ENCODE measurements at places on chromosomes 6 and 20.

DNA sequence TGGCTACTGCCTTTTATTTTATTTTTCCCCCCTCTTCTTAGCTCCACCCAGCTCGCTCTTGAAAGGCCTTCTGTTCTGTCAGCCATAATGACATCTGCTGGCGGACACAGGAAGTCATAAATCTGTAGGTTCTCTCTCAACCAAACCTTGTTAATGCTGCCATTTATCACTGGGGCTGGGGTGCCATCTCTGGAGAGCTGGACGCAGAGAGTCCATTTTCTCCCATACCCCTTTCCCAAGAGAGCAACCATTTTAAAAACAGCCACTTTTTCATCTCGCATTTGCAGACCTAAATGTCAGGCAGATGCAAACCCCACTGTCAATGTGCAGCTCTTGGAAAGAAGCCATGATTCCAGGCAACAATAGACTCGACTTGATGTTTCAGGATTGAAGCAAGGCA is 13.0 kb upstream of the TSHZ2 start:
- DNase-seq: no peak

- no peak for DNase-seq
Observed at GRCh38 chr20:35463455-35464300, 8.3 kb downstream of the CEP250 start.

GRCh38 chr20:23097636-23098580 is 11.8 kb upstream of the CD93 start:
- no peak for DNase-seq

DNA sequence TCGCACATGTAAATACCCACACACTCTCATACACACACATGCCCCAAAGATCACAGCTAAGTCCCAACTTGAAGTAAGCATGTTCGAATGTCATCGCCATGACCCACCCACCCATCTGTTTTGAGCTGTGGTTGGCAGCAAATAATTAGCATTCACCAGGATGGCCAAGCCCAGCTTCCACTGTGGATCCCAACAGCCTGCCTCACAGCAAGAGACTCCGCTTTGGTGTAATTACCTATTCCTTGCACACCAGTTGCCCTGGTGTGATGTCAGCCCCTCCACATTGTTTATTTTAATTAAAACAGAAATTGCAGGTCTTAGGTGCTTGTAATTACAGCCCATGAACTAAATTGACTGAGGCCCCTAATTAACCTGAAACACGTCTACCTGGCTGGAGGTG is 81.1 kb downstream of the MAFB start:
- DNase-seq: no peak

- no peak for DNase-seq
Observed at GRCh38 chr6:131769385-131770141, 38.3 kb upstream of the ENPP1 start.

DNA sequence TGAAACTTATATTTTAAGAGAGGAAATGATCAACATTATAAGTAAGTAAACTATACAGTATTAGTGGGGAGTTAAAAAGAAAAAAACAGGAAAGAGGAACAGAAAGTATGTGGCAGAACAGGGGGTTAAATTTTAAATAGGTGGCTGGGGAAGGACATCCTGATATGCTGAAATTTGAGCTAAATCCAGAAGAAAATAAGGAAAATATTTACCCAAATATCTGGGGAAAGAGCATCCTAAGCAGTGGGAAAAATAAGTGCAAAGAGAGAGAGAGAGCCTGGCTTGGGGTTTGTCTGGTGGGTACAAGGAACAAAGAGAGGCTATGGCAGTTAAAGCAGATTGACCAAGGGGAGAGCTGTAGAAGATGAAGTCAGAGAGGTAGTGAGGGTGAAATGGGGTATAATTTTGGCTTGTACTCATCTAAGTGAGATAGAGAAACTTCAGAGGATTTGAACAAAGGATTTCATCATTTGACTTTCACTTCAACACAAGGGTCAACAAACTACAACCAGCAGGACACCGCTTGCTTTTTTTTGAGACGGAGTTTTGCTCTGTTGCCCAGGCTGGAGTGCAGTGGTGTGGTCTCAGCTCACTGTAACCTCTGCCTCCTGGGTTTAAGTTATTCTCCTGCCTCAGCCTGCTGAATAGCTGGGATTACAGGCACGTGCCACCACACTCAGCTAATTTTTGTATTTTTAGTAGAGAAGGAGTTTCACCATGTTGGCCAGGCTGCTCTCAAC is 328.4 kb upstream of the CNR1 start:
- no peak for DNase-seq

DNA sequence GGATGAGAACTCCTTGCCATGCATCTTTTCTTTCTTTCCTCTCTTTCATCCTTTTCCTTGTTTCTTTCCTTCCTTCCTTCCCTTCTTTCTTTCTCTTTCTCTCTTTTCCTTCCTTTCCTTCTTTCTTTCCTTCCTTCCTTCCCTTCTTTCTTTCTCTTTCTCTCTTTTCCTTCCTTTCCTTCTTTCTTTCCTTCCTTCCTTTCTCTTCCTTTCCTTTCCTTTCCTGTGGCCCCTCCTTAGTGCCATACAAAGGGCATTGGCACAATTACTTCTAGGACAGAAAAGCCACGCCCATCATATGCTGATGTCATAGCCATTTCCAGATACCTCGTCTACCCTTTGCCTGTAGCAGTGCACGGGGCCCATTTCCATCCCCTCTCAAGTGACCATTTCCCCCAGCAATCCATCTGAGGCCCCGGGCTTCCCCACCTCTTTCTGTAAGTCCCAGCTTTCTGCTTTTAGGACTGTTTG is 2.2 kb upstream of the CENPB start:
- no peak for DNase-seq

DNA sequence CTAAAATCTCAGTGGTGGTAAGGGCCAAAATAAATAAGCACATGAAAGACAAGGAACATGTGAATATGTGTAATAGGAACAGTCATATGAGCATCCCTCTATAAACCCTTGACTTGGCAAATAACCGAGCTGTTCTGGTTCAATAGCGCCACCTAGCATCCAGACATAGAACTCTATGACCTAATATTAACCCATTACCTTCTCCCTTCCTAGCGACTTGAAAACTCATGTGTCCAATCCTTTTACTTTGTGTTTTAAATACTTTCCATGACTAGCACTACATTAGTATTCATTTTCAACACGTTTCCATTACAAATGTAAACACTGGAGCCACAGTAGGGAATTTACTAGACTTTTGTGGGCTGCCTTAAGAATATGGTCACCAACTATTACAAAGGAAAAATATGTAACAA is 279.7 kb downstream of the UST start:
- DNase-seq: no peak

- DNase-seq: no peak
Observed at GRCh38 chr6:71454056-71454455, 165.4 kb downstream of the OGFRL1 start.

- peak; percentile 65 for DNase-seq
Observed at GRCh38 chr20:34363465-34364222, 571 bp downstream of the ITCH start.

GRCh38 chr20:57801581-57801980 is 91.8 kb upstream of the PMEPA1 start:
- DNase-seq: no peak

DNA sequence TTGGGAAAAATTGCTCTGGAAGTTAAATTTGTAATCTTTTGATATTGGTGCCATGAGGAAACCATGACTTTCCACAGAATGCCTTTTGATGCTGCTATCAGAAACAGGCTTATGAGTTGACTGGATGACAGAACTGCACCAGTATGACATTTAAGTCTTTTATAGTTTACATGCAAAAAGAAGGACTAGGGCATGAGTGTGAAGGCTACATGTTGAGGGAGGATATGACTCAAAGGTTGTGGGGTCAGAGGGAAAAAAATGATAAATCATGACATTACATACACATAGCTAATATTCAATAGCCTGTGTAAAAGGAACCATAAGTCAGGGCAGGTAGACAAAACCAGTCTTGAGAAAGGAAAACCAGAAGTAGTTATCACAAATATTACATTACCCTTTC is 182.2 kb downstream of the COL12A1 start:
- no peak for DNase-seq

DNA sequence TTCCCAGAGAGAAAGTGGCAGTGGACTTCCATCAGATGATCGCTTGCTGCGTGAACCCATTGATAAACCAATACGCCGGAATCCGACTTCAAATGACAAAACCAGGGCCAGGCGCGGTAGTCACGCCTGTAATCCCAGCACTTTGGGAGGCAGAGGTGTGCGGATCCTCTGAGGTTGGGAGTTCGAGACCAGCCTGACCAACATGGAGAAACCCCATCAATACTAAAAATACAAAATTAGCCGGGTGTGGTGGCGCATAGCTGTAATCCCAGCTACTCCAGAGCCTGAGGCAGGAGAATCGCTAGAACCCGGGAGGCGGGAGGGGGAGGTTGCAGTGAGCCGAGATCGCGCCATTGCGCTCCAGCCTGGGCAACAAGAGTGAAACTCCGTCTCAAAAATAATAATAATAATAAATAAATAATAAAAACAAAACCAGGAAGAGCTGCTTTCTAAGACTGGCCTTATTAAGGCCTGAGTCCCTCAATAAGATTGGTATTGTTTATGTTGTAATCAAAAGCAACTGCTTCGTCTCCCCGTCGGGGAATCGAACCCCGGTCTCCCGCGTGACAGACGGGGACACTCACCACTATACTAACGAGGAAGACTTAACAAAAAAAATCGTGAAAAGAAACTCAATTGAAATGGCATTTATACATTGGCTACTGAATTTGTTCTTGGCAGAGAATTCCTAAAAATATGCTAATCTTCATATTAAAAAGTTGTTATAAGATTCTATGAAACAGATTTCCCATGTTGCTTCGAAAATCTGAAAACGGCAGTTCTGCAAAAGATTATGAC is 110.2 kb upstream of the ZNF184 start:
- DNase-seq: no peak

GRCh38 chr6:71621918-71622519 is 264.3 kb upstream of the RIMS1 start:
- no peak for DNase-seq

- DNase-seq: peak; percentile 61
Observed at GRCh38 chr20:33431797-33432381, 11.7 kb downstream of the SNTA1 start.
